ENCODE measurements at places on chromosomes 1 and 21.

- no peak for DNase-seq
These were observed 237.3 kb downstream of the FOXD2 start for GRCh38 chr1:47675047-47675675.

- no peak for DNase-seq
These were observed 169.8 kb upstream of the B3GALT2 start for GRCh38 chr1:193356249-193356648.

GRCh38 chr1:244022864-244023440, 28.1 kb upstream of the ZBTB18 start:
- no peak for DNase-seq

DNA sequence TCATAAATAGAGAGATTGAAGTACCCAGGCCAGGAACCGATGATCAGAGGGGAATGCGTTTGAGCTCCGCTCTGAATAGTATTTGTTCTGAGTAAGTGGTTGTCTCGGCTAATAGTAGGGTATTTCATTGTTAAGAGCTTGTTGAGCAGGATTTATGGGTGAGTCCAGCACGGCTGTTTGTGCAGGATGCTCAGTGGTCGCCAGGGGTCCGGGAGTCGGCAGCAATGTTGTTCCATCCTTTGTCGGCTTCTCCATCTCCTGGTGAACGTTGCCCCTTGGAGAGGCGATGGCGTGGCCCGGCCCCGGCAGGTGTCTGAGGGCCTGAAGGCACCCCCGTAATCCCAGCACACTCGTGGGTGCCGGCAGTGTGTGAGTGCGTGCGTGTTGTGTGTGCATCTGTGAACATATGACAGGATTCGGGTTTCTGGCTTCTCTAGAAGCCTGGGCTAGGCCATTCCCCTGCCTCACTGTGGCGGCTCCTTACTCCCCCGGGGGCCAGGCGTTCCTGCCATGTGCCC, 160.8 kb upstream of the ARHGEF16 start:
- DNase-seq = no peak

DNA sequence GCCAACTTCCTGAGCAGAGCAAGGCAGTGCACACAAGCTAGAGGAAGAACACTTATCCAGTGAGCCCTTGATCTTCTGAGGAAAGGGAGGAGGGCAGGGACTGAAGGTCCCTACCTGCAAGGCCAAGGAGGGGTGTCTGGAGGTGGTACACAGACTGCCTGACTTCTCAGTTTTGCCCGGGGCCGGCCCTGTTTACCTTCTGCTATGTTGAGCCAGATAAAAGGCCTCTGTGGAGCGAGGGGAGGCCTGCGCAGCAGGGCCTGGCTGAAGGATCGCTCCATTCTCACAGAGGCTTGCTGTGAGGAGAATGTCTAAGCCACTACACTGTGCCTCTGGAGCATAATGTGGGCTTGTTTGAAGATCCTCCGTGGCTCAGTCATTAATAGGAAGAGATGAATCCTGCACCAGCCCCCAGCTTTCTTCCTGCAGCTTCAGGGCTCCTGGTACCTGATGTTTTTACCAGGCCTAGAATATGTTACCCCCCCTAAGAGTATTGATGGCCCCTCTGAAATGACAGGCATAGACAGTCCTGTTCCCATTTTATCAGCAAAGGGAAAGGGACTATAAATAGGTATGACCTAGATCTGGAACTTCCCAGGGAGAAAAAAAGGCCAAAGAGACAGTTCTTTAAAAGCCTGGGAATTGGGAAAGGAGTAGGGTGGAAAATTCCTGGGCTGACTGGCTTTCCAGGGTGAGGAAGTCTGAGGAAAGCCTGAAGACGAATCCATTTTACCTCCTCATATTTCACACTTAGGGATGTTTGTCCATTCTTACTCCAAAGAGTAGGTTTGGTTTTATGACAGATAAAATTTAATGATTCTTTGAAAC, 4.7 kb downstream of the POGK start:
- no peak for DNase-seq

DNA sequence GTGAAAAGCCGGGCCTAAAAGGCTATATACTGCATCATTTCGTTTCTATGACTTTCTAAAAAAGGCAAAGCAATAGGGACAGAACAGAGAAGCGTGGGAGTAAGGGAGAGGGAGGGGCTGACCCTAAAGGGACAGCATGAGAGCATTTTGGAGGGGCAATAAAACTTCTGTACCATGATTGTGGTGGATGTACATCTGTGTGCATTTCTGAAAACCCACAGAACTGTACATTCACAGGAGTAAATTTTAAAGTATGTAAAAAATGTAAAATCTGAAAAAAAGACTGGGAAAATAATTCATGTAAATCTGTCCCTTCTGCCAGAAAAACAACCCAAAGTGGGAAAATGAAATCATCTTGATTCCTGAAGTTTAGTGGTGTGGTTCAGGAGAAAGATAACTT, 235.4 kb downstream of the CENPF start:
- DNase-seq = no peak

DNA sequence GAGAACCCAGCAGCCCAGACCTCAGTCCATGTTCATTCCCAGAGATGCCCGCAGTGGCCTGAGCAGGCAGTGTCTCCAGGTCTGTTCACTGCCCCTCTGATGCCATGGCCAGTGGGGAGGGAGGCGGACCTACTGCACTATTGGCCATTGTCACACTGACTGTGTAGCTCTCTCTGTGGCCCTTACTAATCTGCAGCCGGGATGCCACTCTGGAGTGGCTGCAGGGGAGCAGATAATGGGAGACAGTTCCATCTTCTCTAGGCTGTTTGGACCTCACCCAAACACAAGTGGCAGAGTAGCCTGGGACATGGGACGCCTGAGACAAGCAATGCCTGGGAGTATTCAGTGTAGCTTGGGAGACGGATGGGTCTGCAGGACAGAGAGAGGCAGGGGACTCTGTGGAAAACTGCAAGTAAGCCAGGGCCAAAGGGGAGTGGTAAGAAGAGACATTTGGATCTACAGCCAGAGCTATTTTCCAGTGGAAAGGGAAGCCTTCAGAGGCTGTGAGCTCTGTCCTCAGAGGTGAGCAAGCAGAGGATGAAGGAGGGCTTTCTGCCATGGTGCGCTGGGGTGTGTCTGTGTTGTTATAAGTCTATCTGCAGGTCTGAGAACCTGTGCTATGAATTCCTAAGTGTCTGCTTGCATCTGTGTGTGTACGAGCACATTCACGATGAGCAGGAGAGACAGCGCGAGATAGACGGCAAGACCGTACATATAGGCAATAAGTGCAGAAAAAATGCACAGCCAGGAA, 26.7 kb downstream of the DMBX1 start:
- DNase-seq = no peak

- no peak for DNase-seq
These were observed 81.4 kb upstream of the PRDX6 start for GRCh38 chr1:173395762-173396161.

GRCh38 chr1:190904091-190904695, 426.5 kb upstream of the BRINP3 start:
- no peak for DNase-seq

- DNase-seq = no peak
These were observed 164.5 kb downstream of the GRIK3 start for GRCh38 chr1:36869826-36870225.

DNA sequence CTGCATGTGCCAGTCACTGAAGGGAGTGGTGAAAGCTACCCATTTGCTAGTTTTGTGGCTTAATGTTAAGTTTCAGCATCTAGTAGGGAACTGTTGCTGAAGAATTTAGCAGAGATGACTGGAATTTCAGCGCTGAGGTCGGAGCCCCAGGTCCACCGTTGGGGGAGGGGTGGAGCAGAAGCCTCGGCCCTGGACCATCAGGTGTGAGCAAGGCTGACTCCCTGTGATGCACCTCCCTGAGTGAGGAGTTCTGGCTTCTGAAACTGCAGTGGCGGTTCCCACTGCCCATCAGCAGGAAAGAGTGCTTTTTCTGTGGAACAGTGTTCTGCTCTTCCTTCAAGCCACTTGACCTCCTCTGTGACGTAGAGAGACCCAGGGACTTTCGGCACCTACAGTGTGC, 1.3 kb downstream of the NOS1AP start:
- no peak for DNase-seq

DNA sequence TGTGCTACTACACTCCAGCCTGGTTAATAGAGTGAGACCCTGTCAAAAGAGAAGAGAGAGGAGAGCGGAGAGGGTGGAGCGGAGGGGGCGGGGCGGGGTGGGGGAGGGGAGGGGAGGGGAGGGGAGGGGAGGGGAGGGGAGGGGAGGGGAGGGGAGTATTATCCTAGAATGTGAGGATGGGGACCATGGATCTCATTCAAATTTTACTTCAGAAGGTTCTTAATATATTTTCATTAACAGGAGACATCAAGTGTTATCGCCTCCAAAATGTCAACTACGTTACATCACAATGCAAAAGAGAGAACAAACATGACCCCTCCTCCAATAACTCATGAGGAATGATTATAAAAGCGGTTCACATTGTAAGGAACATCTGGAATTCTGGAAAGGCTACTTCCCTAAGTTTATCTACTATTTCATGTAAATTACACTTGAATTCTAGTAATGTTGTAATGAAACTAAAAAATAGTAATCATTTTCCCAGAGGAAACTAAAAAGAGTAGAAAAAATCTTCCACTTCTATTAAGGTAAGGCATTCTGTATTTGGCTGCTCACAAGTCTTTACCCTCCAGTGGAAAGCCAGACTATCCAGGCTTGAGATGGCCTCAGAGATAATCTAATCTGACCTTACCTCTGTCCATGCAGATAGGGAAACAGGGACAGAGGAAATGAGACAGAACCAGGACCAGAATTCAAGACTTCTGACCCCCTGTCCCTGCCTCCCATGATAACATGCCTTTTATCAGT, 18.8 kb upstream of the GUCA2A start:
- no peak for DNase-seq

DNA sequence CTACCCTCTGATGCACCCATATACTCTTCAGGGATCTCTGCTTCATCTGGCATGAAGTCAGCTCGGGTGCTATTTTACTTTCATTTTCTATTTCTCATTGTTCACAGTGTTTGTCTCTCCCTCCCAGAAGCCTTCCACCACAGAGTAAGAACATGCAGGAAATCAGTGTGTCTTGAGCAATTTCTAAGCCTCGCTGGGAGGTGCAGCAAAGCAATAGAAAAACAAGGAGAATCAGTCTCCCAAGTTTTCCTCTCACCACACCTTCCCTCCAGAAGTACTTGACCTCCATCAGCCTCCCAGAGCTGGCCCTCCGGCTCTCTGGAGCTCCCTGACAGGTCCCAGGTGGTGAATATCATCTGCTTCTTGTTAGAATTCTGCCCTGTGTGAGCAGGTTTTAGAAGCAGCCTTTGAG, 594.7 kb upstream of the CAMK1G start:
- peak; percentile 54 for DNase-seq

DNA sequence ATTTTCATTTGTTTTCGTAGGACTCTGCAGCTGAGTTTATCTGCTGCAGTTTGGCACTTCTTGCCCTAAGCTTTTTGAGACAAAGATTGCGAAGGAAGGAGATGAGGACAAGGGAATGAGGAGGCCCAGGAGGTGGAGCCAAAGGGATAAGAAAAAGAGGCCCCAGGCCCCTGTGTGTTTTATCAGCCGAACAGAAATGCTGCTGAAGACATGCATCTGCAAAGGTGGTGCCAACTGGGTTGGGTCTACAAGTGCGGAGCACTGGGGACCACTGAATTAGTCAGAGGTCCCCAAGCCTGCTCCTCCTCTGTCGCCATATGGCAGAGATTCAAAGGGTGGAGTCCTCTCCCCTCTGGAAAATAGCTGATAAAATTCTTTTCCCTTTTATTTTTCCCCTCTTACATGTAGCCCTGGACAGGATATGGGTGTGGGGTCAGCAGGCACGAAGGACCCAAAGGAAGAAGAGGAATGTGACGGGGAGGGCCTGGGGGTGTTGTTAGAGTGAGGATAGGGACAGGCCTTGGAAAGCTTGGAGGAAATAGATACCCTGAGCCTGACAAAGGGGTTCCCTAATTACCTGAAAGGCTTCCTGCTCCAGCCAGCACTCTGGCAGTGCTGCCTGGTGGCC, 2.7 kb downstream of the CD34 start:
- no peak for DNase-seq

DNA sequence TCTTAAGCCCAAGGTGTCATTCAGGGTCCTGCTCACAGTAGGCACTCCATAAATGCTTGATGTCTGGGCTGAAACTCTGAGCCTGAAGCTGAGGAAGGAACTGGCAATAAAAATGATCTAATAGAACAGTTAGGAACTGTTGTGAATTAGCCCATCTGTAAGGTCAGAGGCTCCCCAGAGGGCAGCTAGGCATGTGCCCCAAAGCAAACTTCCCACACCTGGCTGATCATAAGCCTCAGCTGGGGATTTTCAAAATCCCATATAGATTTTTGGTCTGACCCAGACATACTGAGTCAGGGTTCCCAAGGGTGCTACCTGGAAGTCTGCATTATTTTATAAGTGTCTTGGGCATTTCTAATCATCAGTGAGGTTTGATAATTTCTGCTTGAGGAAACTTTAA, 309.4 kb upstream of the PROX1 start:
- DNase-seq = no peak

DNA sequence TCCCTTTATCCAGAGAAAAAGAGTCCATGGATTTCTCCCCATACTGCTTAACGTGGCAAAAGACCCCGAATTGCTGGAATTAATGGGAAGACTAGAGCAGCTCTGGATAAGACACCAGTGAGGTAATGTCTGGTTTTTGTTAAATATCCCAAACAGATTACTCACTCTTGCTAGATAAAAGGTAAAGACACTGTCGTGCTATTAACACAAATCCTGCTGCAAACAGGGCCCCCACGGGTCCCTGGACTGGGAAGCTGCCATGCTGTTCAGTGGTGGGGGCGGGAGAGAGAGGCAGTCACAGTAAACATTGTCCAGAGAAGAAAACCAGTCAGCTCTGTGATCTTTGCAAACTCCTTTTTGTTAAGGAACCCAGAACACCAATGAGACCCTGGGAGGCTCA, 15.2 kb upstream of the SRP9 start:
- no peak for DNase-seq

DNA sequence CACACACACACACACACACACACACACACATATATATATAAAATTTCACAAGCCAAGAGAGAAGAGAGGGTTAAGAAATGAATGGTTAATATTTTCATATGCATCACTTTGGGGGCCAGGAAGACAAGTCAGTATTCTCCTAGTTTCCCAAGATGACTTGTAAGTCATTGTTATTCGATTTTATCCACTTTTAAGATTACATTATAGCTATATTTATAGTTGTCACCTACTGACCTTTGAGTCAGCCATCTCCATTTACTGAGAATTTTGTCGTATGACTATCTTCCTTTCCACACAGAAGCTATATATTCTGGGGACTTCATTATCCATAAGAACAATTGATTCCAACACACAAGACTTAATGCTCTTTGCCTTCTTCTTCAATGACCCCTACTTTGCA, 8.9 kb downstream of the LYST start:
- DNase-seq = no peak

- no peak for DNase-seq
These were observed 45.0 kb downstream of the EPHB2 start for GRCh38 chr1:22755641-22756040.

- no peak for DNase-seq
These were observed 64.7 kb downstream of the S100B start for GRCh38 chr21:46540087-46540710.

- DNase-seq = no peak
These were observed 103.8 kb downstream of the EPB41 start for GRCh38 chr1:29017975-29018712.

GRCh38 chr1:203075236-203076030, 10.4 kb downstream of the MYOG start:
- no peak for DNase-seq
